ENCODE measurements at places on chromosomes 11 and 22.

- no peaks in the 10 kb centered on the region for H3K4me1 ChIP-seq
- H3K27ac ChIP-seq: no peak overlapping the region
- no peaks in the 10 kb centered on the region for H3K27me3 ChIP-seq
- no peaks in the 10 kb centered on the region for H3K36me3 ChIP-seq
- no peak overlapping the region for H3K4me3 ChIP-seq
Observed at GRCh38 chr11:102572554-102573220, 42.1 kb upstream of the MMP7 start.

- H3K36me3 ChIP-seq: no peaks in the 10 kb centered on the region
- no peak for DNase-seq
- H3K27ac ChIP-seq: no peak overlapping the region
- no peaks in the 10 kb centered on the region for H3K27me3 ChIP-seq
- no peak overlapping the region for H3K4me3 ChIP-seq
Observed at GRCh38 chr11:76184551-76184993, 21.7 kb downstream of the WNT11 start.

- peaks cover 5% of the 10 kb centered on the region for H3K4me1 ChIP-seq
- H3K27me3 ChIP-seq: no peaks in the 10 kb centered on the region
- no peak for DNase-seq
- H3K27ac ChIP-seq: no peak overlapping the region
Observed at GRCh38 chr22:20787746-20788626, 14.1 kb downstream of the SERPIND1 start.

DNA sequence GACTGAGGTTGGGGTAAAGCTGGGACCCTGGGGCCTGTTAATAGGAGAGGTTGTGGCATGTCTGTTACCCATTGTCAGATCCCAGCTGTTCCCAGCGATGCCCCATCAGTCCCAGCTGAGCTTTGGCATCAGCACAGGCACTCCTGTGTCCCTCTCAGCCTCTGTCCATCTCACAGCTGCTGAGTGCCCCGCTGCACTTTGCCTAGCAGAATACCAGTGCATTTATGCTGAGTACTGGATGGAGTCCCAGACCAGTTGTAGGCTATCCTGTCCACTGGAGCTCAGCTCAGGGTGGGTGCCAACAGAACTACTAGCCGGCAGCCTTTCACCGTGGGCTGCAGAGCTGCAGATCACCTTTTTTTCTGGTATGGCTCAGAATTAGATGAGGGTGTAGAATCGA, 9.9 kb downstream of the FXYD6 start:
- no peaks in the 10 kb centered on the region for H3K4me1 ChIP-seq
- no peak for DNase-seq
- H3K36me3 ChIP-seq: no peaks in the 10 kb centered on the region
- no peak overlapping the region for H3K4me3 ChIP-seq
- H3K27ac ChIP-seq: no peak overlapping the region
- H3K27me3 ChIP-seq: no peaks in the 10 kb centered on the region

DNA sequence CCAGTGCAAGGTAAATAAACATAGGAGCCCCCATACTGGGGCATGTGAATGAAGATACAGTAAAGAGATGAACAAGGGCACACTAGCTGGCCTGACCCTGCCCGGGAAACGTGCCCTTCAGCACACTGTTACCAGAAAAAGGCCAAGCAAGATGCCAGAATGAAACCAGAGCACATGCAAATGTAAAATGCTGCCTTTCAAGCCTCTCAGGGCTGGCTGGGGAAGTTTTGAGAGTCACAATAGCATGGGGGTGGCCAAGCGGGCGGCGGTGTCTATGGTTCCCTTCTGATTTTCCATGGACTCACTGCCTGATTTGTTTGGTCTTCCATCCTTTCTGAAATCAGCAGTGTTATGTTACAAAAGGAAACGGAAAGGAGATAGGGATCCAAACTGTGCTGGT, 18.9 kb upstream of the SUSD2 start:
- H3K27me3 ChIP-seq: no peaks in the 10 kb centered on the region
- H3K27ac ChIP-seq: no peak overlapping the region
- H3K4me3 ChIP-seq: no peak overlapping the region
- no peak for DNase-seq
